ENCODE measurements at places on chromosomes 12 and 14.

- no peak for DNase-seq
Measured at GRCh38 chr12:105025890-105026289, 39.8 kb downstream of the NOPCHAP1 start.

DNA sequence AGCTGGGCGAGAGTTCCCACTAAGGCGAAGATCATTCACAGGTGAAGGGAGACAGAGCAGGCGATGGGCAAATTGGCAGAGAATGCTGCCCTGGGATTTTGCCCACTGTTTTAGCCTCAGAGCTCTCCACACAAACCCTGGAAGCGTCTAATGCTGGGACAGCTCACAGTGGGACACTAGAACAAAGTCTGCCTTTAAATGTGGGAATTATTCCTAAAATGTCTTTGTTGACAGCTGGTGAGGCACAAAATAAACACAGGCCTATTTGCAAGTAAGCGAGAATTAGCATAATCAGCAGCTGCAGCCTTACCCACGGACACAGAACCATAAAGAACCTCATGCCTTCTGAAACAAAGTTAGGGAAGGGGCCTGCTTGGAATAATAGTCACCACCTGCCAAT is 824.5 kb downstream of the AACS start:
- DNase-seq: no peak

DNA sequence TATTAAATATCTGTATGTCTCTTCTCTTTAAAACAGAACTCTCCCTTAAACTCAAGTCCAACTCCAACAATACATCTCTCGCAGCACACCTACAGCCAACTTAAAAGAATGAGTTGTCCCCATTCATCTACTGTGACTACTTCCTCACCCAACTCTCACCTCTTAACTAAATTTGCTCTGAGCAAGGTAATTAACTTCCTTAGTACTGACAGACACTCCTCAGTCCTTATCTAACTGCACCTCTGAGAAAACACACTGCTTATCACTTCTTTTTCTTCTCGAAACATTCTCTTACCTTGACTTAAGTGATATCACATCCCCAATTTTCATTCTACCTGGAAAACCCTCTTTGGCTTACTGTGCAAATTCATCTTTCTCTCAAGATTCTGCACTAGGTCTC is 7.0 kb downstream of the ERGIC2 start:
- DNase-seq: no peak

DNA sequence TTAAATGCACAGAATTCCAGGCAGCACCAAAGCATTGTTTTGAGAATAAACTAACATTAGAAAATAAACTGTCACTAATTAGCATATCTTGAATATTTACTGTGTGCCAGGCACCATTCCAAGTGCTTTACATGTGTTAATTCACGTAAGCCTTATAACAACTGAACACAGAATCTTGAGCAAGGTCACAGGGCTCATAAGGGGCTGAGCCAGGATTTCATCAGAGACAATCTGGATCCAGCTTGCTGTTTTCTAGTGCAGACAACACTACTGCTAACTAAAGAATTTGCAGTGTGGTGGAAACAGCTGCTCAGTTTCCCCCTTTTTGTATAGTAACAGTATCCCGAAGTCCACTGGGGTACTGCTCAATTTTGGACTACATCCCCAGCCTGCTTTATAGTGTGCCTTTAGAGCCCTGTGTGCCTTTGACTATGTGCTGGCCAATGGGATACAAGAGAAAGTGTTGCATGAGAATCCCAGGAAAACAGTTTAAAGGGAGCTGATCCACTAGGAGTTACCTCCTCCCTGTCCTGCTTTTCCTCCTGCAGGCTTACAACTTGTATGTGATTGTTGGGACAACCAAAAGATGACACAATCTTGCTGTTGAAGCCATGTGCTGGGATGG is 36.0 kb upstream of the RMST start:
- DNase-seq: no peak

GRCh38 chr12:25960143-25960542 is 1.7 kb downstream of the RASSF8 start:
- peak; percentile 52 for DNase-seq

GRCh38 chr14:104734991-104735779 is 11.2 kb downstream of the ADSS1 start:
- no peak for DNase-seq

DNA sequence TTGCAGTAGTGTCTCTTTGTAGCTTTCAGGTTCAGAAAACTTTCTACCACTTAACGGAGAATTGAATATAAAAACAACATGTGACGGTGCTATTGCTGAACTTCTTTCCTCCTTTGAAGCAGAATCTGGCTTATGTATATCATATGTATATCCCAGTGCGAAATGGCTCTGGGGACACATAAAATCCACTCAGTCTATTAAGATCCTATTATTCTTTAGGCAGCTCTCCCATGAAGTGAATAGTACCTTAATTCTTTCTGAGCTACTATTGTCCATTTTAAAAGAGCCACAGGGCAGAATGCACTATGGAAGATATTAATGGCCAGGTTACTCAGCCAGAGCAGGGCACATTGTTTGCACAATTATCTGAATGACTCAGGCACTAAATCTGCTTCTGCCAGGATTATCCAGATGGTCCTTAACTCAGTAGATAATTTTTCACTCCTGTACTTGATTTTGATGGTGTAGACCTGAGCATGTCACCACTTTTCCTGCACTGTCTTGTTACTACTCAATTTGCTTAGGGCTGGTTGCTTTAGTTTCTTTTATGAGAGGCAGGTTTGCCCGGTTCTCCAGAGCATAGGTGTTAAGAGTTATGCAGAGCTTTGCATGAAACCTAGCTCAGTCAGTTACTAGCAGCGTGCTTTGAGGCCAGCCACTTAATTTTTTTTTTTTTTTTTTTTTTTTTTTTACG is 5.5 kb downstream of the CNTN1 start:
- peak; percentile 48 for DNase-seq

GRCh38 chr12:115667116-115667515 is 610.4 kb downstream of the MED13L start:
- DNase-seq: no peak

GRCh38 chr14:105860615-105861580 is 334.5 kb downstream of the TMEM121 start:
- DNase-seq: no peak

GRCh38 chr12:121927813-121928212 is 9.4 kb downstream of the CFAP251 start:
- no peak for DNase-seq

GRCh38 chr12:50581226-50582184 is 76.7 kb downstream of the DIP2B start:
- DNase-seq: peak; percentile 70

- DNase-seq: no peak
Measured at GRCh38 chr12:13227191-13227590, 30.7 kb downstream of the EMP1 start.

GRCh38 chr14:56860441-56860840 is 50.2 kb upstream of the OTX2 start:
- DNase-seq: no peak

DNA sequence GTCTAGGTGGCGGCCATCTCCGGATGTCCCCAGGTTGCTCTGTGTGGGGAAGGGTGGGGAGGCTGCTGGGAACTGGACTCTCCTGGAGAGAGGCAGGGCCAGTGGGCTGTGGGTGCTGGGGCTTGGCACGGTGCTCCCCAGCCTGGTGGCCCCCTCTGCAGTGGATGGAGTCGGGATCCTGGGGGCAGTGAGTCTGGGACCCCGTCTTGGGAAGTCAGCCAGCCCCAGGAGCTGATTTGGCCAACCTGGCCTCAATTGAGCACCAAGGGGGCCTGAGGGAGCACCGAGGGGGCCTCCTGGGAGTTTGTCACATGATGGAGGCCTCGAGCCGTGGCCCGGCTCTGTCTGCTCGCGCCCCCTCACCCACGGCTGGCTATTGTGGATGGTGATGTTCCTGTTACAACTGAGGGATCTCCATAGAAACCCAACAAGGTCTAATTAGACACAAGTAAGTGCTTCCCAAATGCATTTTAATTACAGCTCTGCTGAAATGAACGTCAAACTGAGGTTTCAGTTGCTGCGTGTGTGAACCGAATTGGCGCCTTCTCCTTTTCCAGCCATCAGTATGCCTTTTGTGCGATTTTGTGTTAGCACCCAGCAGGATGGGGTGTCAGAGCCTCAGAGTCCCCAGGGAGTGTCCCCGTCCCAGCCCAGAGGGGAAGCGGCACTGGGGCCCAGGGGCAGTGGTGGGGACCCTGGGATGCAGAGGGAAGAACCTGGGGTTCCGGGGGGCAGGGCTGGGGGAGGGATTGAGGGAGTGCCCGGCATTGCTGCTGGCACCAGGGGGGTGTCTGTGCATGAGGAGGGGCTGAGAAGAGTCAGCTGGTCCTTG is 71.8 kb downstream of the KIF26A start:
- no peak for DNase-seq

- DNase-seq: no peak
Measured at GRCh38 chr14:61372379-61372778, 51.0 kb downstream of the PRKCH start.

- DNase-seq: no peak
Measured at GRCh38 chr14:85811340-85811739, 281.4 kb downstream of the FLRT2 start.

GRCh38 chr12:102596031-102596430 is 115.7 kb upstream of the IGF1 start:
- DNase-seq: no peak

- no peak for DNase-seq
Measured at GRCh38 chr14:54784657-54785056, 118.0 kb downstream of the GCH1 start.

GRCh38 chr12:53659011-53659551 is 16.8 kb downstream of the ATP5MC2 start:
- DNase-seq: no peak

GRCh38 chr14:29584992-29585391 is 342.7 kb downstream of the PRKD1 start:
- DNase-seq: peak; percentile 67

DNA sequence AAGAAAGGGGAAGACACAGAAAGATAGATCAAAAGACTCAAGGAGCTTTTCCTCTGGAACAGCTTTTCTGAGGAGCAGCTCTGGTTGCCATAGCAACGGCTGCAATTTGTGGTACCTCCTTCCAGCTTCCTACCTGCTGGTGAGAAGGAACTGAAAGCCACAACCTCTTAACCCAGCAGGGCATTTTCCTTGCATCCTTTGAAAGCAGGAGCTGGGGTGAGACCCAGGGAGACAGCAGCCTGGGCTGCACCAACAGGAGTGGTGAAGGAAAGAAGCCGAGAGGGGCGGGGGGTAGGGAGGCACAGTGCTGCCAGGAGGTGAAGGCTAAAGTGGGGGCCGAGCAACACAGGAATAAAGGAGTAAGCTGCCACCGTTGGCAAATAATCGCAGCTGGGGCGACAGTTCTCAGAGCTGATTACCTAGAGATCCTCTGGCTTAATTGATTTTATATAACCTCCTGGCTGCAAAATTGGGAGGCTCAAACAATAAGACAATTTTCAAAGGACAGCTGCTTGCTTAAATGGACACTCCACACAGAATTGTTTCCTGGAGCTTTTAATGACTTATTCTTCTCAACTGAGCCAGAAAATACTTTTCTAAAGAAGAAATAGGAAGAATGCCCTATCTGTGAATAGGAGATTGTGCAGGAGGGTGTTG is 129.4 kb downstream of the RPAP3 start:
- no peak for DNase-seq

- no peak for DNase-seq
Measured at GRCh38 chr12:102806110-102806509, 110.9 kb downstream of the PAH start.

- DNase-seq: no peak
Measured at GRCh38 chr12:6231359-6232268, 31.4 kb downstream of the CD9 start.

GRCh38 chr12:91373086-91373485 is 190.5 kb upstream of the DCN start:
- DNase-seq: no peak

- DNase-seq: no peak
Measured at GRCh38 chr12:1282670-1283315, 291.8 kb downstream of the ERC1 start.

DNA sequence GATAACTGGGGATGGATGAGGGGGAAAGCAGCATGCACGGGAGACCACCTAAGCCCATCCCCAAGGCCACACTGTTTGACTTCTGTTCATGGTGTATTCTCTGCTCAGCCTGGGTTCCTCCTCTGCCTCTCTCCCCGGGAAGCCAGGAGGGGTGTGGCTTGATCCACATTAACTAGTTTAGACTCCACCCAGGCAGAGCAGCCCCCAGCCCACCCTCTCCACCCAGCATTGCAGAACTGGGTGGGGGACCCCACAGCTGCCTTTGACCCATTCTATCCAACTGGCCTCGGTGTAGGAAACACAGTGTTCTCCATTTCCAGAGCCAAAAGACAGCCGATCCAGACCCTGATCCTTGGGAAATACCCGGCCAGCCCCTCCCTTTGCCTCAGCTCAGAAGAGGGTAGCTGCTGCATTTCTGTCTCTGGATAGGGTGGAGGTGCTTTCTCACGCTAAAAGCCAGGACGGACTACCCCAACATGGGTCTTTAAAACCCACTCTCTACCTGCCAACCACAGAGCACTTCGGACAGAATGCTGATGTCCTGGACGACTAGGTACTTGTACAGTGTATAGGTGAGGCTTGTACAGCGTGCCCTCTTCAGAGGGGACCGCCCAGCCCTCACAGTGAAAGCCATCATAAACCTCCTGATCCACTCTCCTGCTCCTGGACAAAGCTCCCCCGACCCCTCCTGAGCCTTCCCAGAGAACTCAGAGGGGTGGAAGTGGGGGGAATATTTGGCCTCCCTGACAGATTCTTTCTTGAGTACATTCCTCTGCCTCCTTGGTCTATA is 9.4 kb downstream of the SPRYD3 start:
- no peak for DNase-seq

DNA sequence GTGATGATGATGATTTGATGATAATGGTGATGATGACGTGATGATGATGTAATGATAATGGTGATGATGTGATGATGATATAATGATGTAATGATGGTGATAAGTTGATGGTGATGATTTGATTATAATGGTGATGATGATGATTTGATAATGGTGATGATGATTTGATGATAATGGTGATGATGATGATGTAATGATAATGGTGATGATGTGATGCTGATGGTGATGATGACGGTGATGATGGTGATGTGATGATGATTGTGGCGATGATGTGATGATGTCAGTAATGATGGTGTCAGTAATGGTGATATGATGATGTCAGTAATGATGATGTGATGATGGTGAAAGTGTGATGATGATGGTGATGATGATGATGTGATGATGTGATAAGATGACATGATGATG is 613.4 kb downstream of the AACS start:
- no peak for DNase-seq

DNA sequence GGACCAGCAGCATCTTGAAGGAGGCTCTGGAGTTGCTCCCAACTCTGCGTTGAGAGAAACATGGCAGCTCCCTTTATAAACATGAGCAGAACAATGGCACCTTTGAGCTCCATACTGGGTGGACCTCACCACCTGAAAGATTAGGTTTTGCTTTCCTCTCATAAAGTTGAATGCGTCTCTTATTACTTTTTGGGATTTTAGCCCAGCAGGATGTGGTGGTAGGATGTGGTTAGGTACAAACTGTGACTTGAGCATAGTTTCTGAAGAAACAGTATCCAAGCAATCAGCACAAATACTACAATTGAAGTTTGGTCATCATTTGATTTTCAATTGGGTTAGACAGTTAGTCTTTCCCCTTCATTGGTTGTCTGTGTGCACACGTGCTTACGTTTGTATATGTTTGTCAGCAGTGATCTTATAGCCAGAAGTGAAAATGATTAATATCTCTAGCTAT is at the start of gene PRR4:
Gene PRR4, minus strand, starts transcription at position 51 of the 454 bp plus-strand sequence. Its CDS starts 38 bp downstream, at position 13.
- DNase-seq: no peak

GRCh38 chr12:108107293-108107692 is 21.8 kb upstream of the WSCD2 start:
- DNase-seq: no peak

- DNase-seq: no peak
Measured at GRCh38 chr14:66395300-66395699, 90.9 kb upstream of the CCDC196 start.

GRCh38 chr12:103182299-103182698 is 224.8 kb downstream of the ASCL1 start:
- DNase-seq: no peak
